ENCODE measurements at places on chromosomes 3 and 15.

GRCh38 chr3:123595396-123596180 is 10.7 kb upstream of the HACD2 start:
- DNase-seq = no peak

GRCh38 chr3:87025661-87026645 is 35.0 kb upstream of the VGLL3 start:
- DNase-seq = no peak

- DNase-seq = no peak
These were observed 296.0 kb upstream of the ICE2 start for GRCh38 chr15:60774829-60775463.

DNA sequence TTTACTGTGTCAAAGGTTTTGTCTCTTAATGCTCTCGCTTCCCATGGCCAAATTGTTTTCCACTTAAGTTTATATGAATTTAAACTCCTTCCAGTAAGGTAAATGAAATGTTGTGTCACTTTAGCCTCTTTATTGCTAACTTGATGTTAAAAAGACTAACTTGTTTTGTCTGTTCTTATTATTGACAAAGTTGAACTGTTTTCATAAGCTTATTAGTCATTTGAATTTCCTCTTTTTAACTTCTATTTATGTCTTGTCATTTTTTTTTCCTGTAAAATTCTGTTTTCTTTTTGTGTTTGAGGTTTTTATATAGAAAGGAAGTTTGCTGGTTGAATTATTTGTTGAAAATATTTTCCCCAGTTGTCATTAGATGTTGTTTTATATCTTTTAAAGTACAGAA is 25.8 kb downstream of the FAM98B start:
- DNase-seq = no peak

GRCh38 chr15:39869254-39869653 is 50.8 kb downstream of the GPR176 start:
- no peak for DNase-seq

GRCh38 chr3:60399861-60400845 is 851.1 kb downstream of the FHIT start:
- DNase-seq = no peak

GRCh38 chr15:74443100-74443909 is 9.5 kb upstream of the SEMA7A start:
- no peak for DNase-seq

All from retinal pigment epithelial cell (primary cell).